ENCODE measurements at places on chromosomes 4 and X.

- no peak for ATAC-seq
These were observed 233.1 kb upstream of the RPS6KA3 start for GRCh38 chrX:20499763-20500162.

- ATAC-seq = no peak
These were observed 14.4 kb downstream of the GEMIN8 start for GRCh38 chrX:14015294-14015693.

GRCh38 chr4:118716304-118716703 is 31.1 kb downstream of the METTL14 start:
- no peak for ATAC-seq

GRCh38 chrX:125378205-125378604 is 58.5 kb downstream of the TEX13C start:
- no peak for ATAC-seq

- ATAC-seq = no peak
These were observed 233.5 kb downstream of the ARHGAP24 start for GRCh38 chr4:85708468-85708867.

DNA sequence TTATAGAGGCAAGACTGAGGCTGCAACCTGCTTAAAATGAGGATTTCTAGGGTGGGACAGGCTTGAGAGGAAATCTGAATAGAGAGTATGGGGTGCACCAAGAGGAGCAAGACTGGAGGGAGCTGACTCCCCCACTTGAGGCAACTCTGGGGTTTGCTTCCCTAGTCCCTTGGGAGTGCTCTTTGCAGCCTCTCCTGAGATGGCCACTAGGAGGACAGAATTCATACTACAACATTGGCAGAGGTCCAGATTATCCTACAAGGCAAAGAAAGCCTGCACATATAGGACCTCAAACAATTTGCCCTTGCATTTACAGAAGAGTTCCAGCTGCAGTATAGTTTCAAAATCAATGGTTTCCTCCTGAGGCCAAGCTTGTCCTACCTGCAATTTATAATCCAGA is 830.9 kb downstream of the TECRL start:
- ATAC-seq = no peak

DNA sequence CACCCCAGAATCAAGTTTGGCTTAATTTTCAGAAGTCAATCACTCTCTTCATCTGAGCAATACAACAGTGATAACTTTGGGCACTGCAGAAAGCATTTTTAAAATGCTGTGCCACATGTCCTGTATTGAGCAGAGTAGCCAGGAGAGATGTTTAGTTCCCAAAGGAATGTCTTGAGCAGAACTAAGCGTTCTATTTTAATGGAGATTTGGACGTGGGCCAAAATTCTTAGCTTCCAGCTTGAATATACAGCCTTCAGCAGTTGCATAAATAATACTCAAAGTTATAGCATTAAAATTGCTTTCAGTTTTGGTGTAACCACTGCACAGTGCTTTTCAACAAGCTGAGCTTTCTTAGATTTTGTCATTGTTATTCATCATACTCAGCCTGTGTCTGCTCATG is 679.2 kb downstream of the NLGN4X start:
- no peak for ATAC-seq

DNA sequence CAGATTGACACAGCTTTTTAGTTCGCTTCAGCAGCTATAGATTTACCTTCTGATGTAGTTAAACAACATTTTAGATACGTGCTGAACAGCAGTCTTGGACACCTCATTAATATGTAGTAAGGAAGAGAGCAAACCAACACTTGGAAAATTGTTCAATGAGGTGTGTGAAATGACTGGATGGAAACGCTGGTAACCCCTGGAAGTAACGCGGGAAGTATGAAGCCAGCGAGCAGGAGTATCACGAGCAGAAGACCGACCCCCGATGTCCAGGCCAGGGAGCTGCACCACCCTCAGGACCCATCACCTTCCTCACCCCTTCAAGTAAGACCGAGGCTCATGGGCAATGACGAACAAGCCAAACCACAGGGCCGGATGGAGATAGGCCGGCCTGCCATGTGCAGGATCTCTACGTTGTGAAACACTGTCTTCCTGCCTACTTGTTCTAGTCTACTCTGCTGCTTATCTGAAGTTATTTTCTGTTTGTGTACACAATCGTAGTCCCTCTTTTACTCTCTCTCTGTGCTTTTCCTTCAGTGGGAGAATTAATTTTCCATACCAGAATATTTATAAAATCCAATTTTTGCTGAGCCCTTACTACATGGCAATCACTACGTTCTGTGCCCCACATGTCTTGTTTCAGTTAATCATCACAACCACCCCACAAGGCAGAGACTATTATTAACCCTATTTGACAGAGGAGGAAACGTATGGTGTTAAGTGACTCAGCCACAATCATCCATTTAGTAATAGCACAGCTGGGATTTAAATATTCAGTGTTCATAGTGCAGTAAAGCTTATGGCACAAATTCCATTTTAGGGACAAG is 221.7 kb downstream of the APBB2 start:
- ATAC-seq = peak; percentile 68

DNA sequence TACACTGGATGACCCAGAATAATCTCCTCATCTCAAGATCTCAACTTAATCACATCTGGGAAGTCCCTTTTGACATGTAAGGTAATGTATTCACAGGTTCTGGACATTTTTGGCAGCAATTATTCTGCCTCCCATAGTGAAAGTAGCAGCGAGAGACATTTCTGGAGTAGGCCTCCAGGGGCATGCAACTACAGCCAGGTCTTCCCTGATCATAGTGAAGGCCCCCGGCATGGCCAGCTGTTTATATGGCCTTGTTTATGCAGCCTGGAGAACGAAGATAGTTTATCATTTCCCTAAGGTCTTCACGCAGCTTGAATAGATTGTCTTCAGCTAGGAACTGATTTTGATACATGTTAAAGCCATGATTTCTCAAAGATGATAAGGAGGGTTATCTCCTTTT is 139.9 kb downstream of the RNF150 start:
- no peak for ATAC-seq

GRCh38 chr4:123591875-123592274 is 195.3 kb downstream of the SPRY1 start:
- ATAC-seq = no peak

GRCh38 chr4:108965472-108966076 is 202.7 kb upstream of the ETNPPL start:
- no peak for ATAC-seq

DNA sequence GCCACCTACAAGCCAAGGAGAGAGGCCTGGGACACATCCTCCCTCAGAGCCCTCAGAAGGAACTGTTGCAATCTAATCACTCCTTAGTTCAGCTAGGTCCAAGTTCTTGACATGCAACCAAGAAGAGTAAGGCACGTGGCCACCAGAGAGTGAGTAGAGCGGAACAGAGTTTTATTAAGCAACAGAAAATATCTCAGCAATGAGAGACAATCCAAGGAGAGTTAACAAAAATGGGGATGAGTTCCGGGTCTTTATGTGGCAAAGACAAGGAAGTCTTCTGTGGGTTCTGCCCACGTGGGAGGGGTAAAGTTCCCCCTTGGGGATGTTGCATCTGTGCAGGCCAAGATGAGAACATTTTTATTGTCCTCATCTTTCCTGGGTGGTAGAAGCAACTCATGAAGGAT is 38.5 kb upstream of the PROM1 start:
- ATAC-seq = no peak

- no peak for ATAC-seq
These were observed 386.6 kb upstream of the FGF16 start for GRCh38 chrX:77060572-77060971.

DNA sequence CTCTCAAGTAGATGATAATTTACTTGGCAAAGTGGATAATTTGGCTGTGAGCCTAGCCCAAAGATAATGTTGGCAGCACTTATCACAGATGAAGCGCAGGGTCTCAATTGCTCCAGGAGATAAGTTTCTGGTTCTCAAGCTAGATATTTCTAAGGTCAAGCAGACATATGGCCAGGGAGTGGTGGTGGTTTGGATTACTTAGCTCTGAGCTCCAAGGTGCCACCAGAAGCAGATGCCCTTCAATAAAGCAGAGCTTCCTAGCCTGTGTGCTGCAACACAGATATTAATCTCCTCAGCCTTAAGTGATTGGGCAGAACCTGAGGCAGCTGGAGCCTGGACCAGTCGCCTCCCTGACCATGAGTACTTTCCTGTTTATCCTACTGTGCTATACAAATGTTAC is 79.2 kb upstream of the NALF2 start:
- no peak for ATAC-seq

GRCh38 chr4:156347412-156348075 is 393.9 kb upstream of the CTSO start:
- no peak for ATAC-seq

DNA sequence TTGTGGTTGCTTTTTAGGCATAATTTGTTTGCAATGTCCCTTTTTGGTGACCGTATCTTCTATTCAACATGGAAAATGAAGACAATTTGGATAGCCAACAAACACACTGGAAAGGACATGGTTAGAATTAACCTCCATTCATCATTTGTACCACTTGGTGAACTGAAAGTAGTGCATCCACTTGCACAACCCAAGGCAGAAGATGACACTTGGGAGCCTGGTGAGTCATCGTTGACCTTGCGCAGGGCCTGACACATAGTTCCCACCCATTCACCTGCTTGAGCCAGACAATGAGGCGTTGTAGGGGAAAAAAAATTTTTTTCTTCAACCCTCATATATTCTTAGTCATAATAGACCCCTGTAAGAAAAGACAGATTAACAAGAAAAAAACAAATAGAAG is 32.4 kb downstream of the EGF start:
- no peak for ATAC-seq

- no peak for ATAC-seq
These were observed 347.4 kb downstream of the BCOR start for GRCh38 chrX:39750256-39750790.

GRCh38 chrX:155864655-155865054 is 16.5 kb upstream of the VAMP7 start:
- ATAC-seq = no peak

- no peak for ATAC-seq
These were observed 54.3 kb downstream of the GPRIN3 start for GRCh38 chr4:89253311-89253710.

GRCh38 chr4:54754394-54754793 is 96.6 kb downstream of the KIT start:
- ATAC-seq = no peak

DNA sequence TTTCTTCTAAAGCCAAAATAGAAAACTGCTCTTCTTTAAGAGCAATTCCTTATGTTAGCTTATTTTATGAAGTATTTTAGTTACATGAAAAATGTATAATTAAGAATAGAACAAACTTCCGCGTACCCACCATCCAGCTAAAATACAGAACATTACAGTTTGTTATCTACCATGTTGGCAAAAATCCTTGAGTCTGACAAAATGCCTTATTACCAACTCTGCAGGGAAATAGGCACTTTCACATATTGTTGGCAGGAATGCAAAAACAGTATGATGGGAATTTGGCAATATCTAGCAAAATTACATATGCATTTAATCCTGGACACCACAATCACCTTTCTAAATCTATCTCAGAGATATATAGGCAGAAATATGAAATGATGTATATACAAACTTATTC is 32.4 kb upstream of the SLAIN2 start:
- ATAC-seq = no peak

GRCh38 chrX:771536-771935 is 140.9 kb downstream of the SHOX start:
- no peak for ATAC-seq

GRCh38 chr4:19677211-19677610 is 574.5 kb upstream of the SLIT2 start:
- no peak for ATAC-seq

- ATAC-seq = no peak
These were observed 97.0 kb upstream of the STOX2 start for GRCh38 chr4:183808097-183808456.

- no peak for ATAC-seq
These were observed 967.2 kb downstream of the TRAM1L1 start for GRCh38 chr4:116118221-116118620.
